ENCODE measurements at places on chromosomes 7 and 10.

DNA sequence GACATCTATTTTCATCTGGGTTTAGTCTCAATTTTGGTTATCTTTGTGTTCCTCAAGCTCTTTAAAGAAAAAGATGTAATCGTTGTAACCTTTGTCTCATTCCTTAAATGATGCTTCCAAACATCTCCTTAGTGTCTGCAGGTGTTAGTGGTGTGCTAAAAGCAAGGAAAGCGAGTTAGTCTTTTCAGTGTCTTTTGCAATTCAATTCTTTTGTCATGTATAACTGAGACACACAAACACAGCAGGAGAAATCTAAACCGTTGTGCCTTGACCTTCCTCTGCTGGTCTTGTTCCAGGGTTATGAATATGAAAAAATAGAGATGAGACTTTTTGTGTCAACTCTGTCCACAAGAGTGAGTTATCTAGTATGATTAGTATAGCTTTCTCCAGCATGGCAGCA is 40.7 kb downstream of the PIK3CG start:
- DNase-seq, result no peak

GRCh38 chr7:137546671-137547070 is 203.1 kb upstream of the PTN start:
- DNase-seq, result no peak

DNA sequence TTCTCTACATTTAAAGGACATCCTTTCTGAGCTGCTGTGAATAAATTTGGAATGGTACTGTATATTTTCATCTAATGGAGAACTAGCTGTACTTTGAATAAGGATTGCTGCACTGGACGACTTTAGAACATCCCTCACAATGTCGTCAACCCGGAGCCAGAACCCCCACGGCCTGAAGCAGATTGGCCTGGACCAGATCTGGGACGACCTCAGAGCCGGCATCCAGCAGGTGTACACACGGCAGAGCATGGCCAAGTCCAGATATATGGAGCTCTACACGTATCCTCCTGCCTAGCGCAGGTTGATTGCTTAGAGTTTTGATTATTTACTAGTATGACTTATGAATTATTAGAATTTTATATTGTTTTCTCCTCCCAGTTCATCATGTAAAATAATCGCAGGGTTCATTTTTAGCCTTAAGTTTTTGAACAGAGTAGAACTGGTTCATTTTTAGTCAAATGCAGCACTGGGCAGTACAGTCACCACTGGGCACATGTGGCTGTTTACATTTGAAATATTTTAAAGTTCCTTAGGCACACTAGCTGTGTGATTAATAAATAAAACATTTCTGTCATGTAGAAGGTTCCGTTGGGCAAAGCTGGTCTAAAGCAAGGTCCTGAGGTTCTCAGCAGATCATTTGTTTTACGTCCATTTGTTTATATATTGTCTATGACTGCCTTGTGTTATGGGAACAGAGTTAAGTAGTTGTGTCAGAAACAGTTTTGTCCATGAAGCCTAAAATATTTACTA is 31.5 kb downstream of the CUL1 start:
- DNase-seq, result no peak

GRCh38 chr10:27258838-27259812 is 18.5 kb upstream of the ACBD5 start:
- no peak for DNase-seq

DNA sequence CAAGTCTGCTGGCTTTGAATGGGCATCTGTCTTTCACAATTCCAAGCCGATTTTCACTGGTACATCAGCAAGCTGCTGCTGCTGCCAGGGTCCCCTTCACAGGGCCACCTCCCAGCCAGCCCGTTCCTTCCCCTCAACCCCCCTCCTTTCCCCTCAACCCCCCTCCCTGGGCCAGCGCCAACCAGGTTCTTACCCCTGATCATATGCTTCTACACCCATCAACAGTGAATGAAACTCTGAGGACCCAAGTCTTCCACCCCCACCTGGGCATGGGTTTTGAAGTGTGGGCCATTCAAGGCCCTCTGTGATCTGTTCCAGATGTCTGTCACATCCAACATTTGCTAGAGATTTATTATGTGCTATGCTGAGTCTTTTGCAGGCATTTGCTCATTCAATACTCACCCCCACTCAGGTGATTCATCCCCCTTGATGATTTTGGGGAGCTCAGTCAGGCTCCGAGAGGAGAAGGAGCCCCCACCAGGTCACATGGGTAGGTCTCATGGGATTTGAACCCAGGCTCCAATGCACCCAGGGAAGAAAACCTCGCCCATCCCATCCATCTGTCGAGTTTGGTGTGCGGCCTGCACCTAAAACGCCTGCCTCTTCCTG is 52.7 kb upstream of the FOXK1 start:
- no peak for DNase-seq

DNA sequence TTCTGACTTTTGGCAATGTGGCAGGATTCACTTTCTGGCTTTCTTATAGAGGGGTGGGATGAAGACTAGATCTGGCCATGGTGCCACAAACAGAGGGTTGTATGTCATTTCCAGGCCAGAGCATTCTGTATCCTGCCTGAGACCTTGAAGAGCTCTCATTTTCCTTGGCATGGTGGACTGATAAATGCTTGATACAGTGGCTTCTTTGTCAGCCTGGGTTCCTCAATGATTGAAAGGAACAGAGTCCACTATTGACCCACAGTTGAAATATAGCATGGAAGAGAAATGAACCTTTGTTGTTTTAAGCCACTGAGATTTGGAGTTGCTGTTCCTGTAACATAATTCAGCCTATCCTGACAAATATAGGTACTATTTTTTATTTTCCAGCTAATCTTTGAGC is 462.7 kb downstream of the SUGCT start:
- DNase-seq, result no peak

DNA sequence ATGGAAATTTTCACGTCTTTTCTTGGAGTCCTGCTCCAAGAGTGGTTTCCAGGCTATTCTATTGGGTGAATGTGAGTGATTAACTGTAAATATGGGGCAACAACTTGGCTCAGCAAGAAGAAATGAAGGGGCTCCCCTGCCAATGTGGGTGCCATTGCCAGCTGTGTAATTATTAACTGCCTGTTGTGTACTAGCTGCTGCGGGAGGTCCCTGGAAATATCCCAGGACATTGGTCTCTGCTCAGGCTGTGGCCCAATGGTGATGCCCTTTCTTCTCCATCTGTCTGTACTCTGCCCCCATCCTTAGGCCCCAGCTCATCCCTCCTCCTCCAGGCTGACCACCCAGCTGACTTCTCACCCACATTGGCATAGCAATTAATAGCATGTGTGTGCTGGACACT is 29.4 kb downstream of the NPTX2 start:
- DNase-seq, result no peak

- peak; percentile 78 for DNase-seq
Measured at GRCh38 chr10:30557884-30558283, 71.7 kb downstream of the LYZL2 start.

GRCh38 chr7:4738711-4739527 is 36.5 kb upstream of the AP5Z1 start:
- peak; percentile 96 for DNase-seq

DNA sequence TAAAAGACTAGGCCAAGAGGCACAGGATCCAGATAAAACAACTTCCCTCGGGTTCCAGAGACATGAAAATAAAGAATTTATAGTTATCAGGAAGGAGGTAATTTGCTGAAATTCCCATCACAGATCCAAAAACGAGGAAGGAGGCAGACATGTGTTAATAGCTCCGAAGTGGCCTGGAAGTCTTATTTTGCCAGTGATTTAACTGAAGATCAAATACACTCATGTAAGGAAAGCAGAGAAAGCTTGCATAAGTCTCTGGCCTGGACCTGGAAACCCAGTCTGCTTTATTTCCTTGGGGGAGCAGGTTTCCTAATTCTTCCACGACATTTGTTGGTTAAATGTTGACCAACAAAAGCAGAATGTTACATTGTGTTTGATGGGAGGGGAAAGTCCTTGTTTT is 498.7 kb upstream of the C7orf33 start:
- no peak for DNase-seq

- no peak for DNase-seq
Measured at GRCh38 chr7:72092769-72093168, 319.4 kb downstream of the CALN1 start.

DNA sequence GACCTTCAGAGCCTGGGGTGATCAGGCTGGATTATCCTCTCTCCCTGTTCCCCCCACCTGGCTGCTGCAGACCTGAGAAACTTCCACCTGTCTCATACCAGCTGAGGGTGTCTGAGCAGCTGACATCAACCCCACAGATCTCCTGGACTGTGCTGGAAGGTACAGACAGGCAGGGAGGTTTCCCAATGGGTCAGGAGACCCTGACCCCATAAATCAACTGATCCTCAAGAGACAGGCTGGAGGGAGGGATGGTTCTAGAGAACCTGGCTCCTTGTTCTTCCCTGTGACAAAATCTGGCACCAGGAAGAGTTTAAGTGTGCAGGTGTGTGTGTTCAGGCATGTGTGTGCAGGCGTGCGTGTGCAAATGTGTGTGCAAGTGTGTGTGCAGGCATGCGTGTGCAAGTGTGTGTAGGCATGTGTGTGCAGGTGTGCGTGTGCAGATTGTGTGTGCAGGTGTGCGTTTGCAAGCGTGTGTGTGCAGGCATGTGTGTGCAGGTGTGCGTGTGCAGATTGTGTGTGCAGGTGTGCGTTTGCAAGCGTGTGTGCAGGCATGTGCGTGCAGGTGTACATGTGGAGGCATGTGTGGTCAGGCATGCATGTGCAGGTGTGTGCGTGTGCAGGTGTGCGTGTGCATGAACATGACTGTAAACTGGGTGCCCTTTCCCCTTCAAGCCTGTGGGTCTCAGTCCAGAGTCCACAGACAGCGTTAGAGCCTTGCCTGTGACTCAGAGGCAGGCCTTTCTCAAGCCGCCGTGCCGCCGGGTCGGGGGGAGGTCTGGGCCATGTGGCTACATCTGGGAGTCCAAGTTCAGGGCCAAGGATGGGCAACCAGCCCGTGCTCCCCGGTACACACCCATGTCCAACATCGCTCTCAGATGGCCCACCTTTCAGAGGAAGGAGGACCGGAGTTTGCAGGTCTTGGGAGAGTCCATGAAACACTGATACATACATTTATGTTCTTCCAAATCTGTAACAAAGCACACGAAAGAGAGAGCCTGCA is 50.1 kb upstream of the ELN start:
- no peak for DNase-seq

- DNase-seq, result no peak
Measured at GRCh38 chr7:91046322-91047089, 217.7 kb upstream of the FZD1 start.

- no peak for DNase-seq
Measured at GRCh38 chr10:97499561-97500296, 1.0 kb downstream of the UBTD1 start.
